Stimulated activated CD8-positive, alpha-beta memory T cell treated with anti-CD3 and anti-CD28 coated beads, Interleukin-7, amount 100 ng/mL, for 24 hours (primary cell): ENCODE measurements at places on chromosomes 13 and 19.

DNA sequence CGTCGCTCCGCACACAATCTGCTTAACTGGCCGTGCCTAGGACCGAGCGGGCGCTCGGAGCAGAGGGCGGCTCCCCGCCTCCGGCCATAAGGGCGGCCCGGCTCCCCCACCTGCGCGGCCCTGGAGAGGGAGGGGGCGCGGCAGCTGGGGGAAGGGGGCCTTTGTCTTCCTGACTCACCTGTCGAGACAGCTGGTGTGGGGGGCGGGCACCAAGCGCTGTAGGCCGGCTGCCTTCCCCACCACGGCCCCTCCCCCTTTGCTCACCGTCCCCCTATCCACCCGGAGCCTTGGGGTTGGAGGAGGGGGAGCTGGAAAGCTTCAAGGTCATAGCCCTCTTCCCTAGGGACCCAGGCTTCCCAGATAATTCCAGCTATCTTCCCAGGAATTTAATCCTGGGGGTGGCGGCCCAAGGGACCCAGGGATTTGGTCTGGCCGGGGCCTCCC, 1.2 kb downstream of the VASP start:
- no peak for DNase-seq

DNA sequence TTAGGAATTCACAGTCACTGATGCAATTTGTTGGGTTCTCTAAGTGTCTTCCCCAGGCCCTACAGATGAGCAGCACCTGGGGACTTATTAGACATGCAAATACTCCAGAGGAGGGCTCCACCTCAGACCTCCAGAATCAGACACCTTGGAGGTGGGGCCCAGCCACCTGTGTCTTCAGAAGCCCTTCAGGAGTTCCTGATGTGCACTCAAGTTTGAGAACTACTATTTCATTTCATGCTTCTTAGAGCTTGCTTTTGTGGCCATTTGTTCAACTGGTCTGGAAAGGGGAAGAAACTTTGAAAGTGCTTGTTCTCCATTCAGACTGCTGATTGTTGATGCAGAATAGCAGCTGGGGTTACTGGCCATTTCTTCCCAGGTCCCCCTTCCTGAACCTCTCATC, 472.0 kb downstream of the COG6 start:
- no peak for DNase-seq

GRCh38 chr13:21511849-21512248, 52.7 kb upstream of the ZDHHC20 start:
- DNase-seq: no peak

DNA sequence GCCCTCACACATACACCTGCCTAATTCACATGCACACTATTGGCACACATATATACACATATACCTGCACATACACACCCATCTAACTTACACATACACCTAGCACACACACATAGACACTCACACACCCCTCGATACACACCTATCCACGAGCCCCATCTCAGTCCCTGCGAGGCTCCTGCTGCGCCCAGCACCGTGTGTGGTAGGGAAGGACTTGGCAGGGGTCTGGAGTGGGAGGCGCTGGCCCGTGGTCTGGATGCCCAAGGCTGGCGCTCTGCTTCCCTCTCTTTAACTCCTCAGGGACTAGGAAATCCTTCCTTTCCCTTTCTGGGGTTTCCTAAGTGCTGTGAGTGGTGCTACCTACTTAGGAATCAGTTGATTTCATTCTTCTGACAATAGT, 202.7 kb downstream of the UQCRFS1 start:
- no peak for DNase-seq

GRCh38 chr13:44271031-44271455, 102.6 kb upstream of the SERP2 start:
- DNase-seq: no peak

- no peak for DNase-seq
Measured at GRCh38 chr13:42007844-42008243, 40.6 kb upstream of the DGKH start.

DNA sequence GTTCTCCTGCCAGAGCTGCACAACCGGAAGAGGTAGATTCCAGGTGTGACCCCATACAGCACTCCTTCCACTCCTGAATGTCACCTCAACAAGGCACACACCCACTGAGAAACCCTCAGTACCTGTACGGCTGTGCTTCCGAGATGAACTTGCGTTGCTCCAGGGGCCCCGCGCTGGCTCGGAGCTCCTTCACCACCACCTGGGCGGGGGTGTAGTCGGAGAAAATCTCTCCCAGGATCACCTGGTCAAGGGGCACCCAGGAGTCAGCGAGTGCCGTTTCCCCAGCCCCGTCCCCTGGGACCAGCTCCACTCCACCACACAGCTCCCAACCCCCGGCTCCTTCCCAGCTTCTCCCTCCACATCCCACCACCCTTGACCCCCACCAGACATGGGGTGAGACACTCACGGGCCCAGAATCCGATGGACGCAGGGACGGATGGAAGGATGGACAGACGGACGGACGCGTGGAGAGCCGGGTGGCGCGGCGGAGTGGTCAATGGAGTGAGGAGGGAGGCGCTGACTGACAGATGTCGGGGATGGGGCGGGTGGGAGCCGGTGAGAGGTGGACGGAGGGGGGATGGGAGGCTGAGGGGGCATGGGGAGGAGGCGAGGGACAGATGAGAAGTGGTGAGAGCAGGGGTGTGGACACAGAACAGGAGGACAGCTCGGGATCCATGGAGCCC, 2.8 kb downstream of the LMTK3 start:
- DNase-seq: no peak

GRCh38 chr13:109389456-109389855, 396.9 kb downstream of the IRS2 start:
- no peak for DNase-seq

- DNase-seq: no peak
Measured at GRCh38 chr19:11581740-11582139, 4.3 kb upstream of the ACP5 start.

DNA sequence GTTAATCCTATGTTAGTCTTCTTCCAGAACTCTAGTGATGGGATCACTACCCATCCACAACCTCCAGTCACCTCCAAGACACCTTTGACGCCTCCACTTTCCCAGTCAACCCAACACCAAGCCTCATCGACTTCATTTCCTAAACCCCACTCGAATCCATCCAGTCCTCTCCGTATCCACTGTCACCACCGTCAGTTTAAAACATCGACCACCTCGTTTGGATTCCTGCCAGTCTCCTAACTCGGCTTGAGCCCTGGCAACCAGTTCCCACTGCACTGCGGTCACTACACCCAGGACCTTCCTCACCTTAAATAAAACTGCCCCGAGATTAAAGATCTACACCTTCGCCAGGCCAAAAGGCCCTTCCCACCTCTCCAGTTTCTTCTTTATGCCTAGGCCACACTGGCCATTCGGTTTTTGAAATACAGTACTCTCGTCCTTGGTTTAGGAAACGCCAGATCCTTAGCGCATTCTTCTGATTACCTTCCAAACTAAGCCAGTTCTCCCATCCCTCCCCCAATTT, 1.2 kb downstream of the MTIF3 start:
- DNase-seq: no peak

DNA sequence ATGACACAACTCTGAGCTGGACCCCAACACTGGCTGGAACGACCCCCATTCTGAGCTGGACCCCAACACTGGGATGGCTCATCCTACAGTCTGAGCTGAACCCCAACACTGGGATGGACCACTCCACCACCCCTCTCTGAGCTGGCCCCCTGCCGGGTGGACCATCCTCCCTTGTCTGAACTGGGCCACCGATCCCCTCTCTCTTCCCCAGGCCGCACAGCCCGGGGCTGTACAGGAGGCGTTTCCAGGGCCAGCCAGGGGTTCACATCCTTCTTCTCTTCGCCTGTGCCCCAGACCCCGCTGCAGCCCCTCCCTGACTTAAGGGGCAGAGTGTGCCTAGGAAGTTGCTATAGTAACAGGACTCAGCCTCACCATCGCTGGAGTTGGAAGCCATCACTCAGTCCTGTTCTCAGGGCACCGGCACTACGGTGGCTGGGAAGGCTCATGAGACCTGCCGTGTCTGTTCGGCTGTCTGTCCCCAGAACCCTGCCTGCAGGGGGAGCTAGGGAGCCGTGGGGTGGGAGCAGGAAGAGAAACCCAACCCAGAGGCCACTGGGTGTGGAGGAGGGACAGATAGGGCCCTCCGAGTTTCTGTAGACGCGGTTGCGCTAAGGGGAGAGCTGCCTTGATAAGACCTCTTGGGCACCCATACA, 3.7 kb downstream of the PRKACA start:
- DNase-seq: no peak

DNA sequence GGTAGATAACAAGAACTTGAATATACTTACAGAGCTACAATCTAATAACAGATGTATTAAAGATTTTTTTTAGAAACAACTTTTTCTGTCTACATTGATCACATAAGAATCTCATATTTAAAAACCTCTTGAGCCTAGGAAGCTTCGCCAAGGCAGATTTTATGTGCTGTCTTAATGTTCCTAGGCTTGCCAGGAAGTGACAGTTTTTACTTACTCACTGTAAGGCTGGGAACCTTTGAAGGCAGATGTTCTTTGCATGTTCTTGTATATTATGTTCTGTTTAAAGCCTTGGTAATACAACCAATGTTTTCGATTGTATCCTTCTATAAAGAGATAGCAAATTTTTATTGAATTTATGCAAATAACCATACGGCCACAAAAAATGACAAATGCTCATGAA, 492.7 kb downstream of the GPC5 start:
- no peak for DNase-seq

GRCh38 chr13:101747039-101747438, 294.6 kb downstream of the ITGBL1 start:
- DNase-seq: no peak

- no peak for DNase-seq
Measured at GRCh38 chr13:42283574-42283973, 11.6 kb downstream of the AKAP11 start.

DNA sequence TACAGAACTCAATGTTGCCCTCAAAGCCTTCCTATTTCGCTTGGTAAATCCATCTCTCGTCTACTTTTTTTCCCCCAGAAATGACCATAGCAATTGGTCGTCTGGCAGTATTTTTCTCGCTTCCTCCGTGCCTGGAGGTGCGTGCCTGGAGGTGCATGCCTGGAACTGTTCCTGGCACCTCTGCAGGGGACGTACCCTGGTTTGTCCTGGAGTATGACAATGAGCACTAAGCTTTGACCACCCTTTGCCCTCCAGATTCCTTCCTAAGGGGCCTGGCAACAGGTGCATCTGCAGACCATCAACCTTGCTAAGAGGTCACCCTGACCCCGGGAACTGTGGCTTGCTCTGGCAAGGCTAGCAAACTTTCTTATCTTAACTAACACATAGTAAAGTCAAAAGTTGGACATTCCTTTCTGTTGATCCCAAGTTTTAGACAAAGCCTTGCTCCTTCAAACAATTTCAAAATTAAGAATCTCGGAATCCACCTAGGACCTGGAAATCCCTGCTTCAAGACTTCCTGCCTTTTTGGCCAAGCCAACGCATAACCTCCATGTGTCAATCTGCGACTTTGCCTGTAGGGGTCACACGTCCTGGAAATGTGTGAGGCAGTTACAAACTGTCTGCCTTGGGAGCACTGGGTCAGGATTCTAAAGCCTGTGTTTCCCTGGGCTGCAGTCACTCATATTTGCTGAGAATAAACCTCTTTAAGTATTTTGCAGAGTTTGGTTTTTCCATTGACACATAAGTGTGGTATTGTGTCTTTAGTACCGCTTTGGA, 28.8 kb upstream of the TUBGCP3 start:
- no peak for DNase-seq
